Placental epithelial cell (primary cell): ENCODE measurements at places on chromosomes 3 and 15. TPM values are rescaled to one million over a fixed set of nuclear protein-coding genes. Genes with fewer than 3 reads are reported as not detected.

The CNTN6 gene
- total RNA-seq = not detected in 2 replicates

The RAD51 gene
- 4.3 and 4.7 TPM in 2 replicates for total RNA-seq

The MB21D2 gene
- total RNA-seq = 28.7 and 64.6 TPM in 2 replicates

The GPR87 gene
- 8.2 and 27.1 TPM in 2 replicates for total RNA-seq

The RHCG gene
- total RNA-seq = 0.11 and 2.4 TPM in 2 replicates

The MYZAP gene
- total RNA-seq = 1.2 and 2.5 TPM in 2 replicates

The FGD5 gene
- total RNA-seq = 0.11 TPM in 1 of 2 replicates, not detected in the other

The GOLGA6D gene
- total RNA-seq = not detected in 2 replicates

The ZBTB38 gene
- total RNA-seq = 131 and 213 TPM in 2 replicates

The SEC61A1 gene
- 152 and 329 TPM in 2 replicates for total RNA-seq

The B3GALNT1 gene
- 7.5 and 14.6 TPM in 2 replicates for total RNA-seq

The FRMD5 gene
- 2.3 and 2.7 TPM in 2 replicates for total RNA-seq

The ACTC1 gene
- 0.11 TPM in 1 of 2 replicates, not detected in the other for total RNA-seq

The PLSCR2 gene
- not detected in 2 replicates for total RNA-seq

The GABRB3 gene
- total RNA-seq = 0.76 and 3.5 TPM in 2 replicates

The SLC22A14 gene
- total RNA-seq = 1.3 and 1.6 TPM in 2 replicates

The FEZF2 gene
- not detected in 2 replicates for total RNA-seq

The TMIE gene
- 0.22 TPM in 1 of 2 replicates, not detected in the other for total RNA-seq

The PTH1R gene
- 8.0 and 12.6 TPM in 2 replicates for total RNA-seq

The EAF2 gene
- total RNA-seq = 3.7 and 11.8 TPM in 2 replicates

The LMAN1L gene
- 0.11 TPM in 1 of 2 replicates, not detected in the other for total RNA-seq

The SPINK8 gene
- total RNA-seq = not detected in 2 replicates

The C3orf20 gene
- total RNA-seq = 0.11 TPM in 1 of 2 replicates, not detected in the other

The ARGFX gene
- total RNA-seq = not detected in 2 replicates

The KLHL40 gene
- total RNA-seq = not detected in 2 replicates

The ANKRD63 gene
- not detected in 2 replicates for total RNA-seq

The ACAD9 gene
- 48.3 and 51.1 TPM in 2 replicates for total RNA-seq

The CCR9 gene
- total RNA-seq = not detected in 2 replicates

The SPSB4 gene
- 0.33 and 0.39 TPM in 2 replicates for total RNA-seq

The SUCNR1 gene
- not detected in 2 replicates for total RNA-seq

The GHSR gene
- not detected in 2 replicates for total RNA-seq
